ENCODE measurements at places on chromosomes 12 and 14.

DNA sequence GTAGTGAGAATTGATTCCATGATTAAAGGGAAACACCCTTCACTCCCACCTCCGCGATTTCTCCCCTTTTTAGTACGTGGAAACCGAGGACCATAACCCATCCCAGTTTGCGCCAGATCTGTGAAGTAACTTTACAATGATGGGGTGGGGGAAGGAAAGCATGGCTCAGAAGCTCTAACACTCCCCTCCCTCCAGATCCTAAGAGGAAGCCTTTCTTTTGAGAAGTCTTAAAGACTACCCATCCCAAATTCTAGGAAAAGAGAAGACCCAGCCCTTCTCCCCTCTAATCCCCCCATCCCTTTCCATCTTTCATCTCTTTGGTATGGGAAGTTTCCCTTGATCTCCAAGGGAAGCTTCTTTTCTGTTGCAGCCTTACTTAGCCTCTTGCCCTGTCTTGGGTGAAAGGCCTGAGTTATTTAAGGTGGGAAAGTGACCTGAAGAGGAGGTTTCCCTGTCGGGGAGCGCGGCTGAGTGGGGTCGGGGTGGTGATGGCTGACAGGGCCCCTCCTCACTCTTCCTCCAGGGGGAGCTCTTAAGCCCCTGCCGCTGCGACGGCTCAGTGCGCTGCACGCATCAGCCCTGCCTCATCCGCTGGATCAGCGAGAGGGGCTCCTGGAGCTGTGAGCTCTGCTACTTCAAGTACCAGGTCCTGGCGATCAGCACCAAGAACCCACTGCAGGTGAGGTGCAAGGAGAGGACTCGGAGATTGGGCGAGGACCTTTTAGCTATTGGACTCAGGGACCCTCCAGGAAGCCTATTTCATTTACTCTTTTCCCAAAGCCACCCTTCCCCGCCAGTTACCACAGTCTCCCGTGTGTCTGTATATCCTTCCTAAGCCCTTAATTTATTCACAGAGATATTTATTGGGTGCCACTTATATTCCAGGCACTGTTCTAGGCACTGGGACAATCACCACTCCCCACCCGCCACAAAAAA, 1.8 kb downstream of the MARCHF9 start:
- DNase-seq = peak; percentile 82

DNA sequence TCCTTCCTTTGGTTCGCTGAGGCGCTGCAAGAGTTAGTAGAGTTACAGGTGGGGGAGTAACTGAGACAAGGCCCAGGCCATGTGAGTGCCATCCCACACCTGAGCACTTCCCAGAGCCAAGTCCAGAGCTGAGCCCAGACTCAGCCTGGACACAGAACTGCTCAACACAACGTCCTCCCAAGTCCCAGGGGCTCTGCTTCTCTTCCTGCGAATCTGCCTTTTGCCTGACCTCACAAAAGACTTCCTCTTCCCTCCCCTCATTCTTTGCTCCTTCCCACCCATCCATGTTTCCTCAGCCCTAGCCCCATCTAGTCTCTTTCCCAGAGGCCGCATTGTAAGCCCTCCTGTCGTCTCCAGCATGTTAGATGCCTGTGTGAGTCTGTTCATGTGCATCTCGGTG, 16.6 kb upstream of the MCRS1 start:
- DNase-seq = no peak

GRCh38 chr12:100895192-100895591, 100.6 kb downstream of the ANO4 start:
- DNase-seq = no peak

- DNase-seq = no peak
Measured at GRCh38 chr12:98580695-98581094, 12.8 kb upstream of the SLC25A3 start.

DNA sequence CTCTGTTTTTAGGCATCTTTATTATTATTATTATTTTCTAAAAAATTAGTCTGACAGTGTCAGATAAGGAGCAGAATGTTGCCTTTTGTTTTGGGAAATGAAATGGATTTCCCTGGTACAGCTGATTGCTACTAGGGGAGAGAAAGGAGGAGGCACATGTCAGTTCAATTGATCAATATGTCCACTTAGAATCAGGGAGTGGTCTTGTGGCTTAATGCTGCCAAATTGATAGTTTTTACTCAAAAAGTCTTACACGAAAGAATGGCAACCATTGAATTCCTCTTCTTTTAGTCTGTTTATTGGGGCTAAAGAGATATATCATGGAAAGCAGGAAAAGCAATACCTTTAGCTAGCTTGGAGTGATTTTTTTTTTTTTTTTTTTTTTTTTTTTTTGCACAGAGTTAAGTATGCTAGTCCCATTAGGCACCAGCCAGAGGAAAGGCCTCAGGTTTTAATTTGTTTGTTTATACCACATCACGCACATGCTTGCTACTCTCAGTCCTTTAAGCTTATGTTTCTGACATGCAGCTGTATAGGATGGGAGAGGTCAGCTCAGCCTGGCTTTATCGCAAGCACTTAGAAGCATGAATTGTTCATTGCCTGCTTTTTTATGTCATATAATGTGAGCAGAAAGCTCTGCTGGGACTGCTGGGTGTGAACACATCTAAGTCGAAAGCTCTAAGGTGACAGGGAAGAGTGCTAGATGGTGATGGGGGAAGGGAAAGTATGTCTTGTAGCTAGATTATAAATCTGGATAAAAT, 1.4 kb downstream of the AKAP6 start:
- DNase-seq = no peak

- DNase-seq = no peak
Measured at GRCh38 chr14:68380329-68380741, 412.5 kb downstream of the ZFP36L1 start.

GRCh38 chr14:75430526-75430925, 2.7 kb downstream of the JDP2 start:
- no peak for DNase-seq

DNA sequence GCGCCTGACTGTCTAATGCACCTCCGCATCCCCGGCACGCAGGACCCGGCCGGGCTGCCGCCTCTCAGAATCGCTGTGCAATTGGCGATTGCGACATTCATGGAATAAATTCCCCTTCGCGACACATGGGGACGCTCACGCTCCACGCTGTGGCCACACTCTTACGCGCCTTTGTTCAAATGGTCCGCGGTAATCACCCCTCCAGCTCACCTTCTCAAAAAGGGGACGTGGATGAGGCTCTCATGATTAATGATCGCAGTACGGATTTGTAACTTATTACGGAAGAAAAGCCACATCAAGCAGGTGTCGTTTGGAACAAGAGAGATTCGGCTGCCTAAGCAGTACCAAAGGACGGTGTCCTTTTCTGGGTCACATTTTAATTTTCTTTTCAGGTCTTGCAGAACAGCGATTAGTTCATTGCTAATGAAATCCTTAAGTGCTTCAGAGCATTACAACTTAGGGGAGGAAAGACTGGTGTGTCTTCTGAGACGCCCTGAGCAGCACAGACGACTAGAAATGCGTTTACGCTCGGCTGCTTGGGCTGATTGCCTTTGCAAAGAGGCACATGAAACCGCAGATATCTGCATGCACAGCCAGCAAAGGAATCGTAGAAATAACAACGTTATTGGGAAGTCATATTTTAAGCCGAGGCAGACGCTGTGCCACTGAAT, 37.3 kb upstream of the ADGRD1 start:
- peak; percentile 73 for DNase-seq

DNA sequence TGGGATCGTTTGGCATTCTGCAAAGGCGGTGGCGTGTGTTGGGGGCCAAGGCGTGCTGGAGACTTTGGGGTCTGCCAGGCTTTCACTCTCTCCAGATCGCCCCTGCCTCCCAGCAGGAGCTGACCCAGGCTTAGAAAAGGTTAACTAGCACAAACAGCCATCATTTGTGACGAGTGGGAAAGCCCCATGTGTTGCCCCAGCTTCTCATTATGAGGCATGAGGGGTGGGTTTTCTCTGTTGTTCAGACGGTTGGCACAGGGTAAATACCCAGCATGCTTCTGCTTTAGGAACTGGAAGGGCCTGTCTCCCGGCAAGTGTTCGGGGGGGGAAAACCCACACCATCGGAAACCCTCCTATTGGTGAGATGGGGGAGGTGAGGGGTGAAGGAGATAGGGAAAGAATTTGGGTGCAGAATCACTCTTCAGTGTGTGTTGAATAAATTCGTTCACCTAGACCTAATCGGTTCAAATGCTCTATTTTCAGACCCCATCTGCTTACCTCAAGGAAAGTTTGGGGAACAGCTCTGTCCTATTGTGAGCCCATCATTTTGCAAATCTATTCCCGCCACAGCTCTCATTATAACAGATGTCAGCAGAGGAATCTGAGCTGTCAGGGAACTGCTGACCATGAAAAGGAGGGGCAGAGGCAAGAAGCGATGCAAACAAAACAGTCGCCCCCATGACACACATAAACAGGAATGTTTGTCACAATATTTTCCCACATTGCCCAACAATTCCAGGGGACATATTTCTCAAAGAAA, 34.7 kb upstream of the C12orf42 start:
- no peak for DNase-seq

DNA sequence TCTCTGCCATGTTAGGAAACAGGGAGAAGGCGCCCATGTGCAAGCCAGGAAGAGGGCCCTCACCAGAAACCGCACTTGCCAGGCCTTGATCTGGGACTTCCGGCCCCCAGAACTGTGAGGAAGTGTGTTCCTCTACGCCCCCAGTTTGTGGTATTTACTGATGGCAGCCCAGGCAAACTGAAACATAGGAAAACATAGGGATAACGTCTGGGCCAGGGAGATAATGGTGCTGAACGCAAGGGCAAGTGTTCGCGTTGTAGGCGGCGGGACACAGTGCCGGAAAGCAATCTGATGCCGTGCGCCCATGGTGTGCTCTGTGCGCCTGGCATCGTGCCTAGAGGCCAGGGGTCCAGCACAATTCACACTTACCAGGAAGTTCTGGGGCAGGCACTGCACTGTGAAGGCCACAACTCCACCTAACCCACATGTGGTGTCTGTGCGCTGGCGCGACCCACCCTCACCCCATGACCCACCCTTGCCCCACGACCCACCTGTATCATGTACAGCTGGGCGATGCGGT, 53.6 kb downstream of the ARL6IP4 start:
- DNase-seq = no peak

GRCh38 chr12:126608607-126609175, 1543.5 kb downstream of the AACS start:
- DNase-seq = no peak

- no peak for DNase-seq
Measured at GRCh38 chr12:92424338-92424737, 278.5 kb upstream of the PLEKHG7 start.

GRCh38 chr14:30134936-30135335, 207.3 kb upstream of the PRKD1 start:
- DNase-seq = no peak

- no peak for DNase-seq
Measured at GRCh38 chr12:52248541-52249461, 15.8 kb downstream of the KRT7 start.

GRCh38 chr12:77855548-77855947, 24.9 kb downstream of the NAV3 start:
- DNase-seq = no peak

GRCh38 chr12:8593246-8593645, 19.4 kb downstream of the AICDA start:
- DNase-seq = no peak

GRCh38 chr14:101992708-101993107, 28.3 kb downstream of the DYNC1H1 start:
- peak; percentile 52 for DNase-seq

- DNase-seq = no peak
Measured at GRCh38 chr12:90129366-90130030, 420.9 kb upstream of the ATP2B1 start.

DNA sequence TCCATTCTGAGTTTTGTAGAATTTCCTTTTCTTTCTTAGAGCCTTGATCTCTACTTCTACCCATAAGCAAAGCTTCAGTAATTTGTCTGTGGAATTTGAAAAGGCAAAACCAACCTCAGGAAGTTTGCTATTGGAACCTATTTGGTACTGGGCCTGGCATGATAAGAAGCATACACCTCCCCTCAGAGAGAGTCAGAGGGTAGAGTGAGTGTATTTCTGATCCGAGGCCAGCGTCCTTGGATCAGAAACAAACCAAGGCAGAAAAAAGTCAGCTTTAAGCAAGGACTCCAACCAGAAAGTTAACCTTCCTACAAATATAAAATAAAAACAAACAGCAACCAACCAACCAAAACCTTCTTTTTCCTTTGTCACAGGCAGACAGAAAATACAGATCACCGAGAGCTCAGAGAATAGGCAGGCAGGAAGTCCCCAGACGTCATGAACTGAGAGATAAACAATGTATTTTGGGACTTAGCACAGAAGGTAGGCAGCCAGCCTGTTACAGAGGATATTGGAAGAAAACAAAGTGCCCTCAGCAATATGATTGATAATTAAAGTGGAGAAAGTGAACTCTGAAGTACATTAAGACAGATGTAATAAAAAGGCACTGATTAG, 141.5 kb downstream of the NEDD1 start:
- DNase-seq = no peak

DNA sequence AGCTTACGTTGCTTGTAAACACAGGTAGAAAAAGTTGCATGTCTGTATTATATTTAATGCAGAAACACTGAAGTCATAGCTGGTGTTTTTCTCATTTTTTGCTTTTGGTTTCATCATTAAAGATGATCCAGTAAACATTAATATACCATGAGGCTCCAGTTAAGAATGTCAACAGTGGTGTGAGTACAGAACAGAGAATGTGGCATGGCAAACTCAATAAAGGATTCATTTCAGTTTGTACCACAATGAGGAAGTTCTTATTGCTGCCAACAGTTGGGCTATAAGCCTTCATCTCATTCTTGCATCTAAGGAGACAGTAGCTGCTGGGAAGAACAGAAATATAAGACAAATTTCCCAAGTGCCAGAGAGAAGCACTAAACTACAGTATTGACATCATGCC, 72.1 kb upstream of the ST8SIA1 start:
- DNase-seq = no peak

DNA sequence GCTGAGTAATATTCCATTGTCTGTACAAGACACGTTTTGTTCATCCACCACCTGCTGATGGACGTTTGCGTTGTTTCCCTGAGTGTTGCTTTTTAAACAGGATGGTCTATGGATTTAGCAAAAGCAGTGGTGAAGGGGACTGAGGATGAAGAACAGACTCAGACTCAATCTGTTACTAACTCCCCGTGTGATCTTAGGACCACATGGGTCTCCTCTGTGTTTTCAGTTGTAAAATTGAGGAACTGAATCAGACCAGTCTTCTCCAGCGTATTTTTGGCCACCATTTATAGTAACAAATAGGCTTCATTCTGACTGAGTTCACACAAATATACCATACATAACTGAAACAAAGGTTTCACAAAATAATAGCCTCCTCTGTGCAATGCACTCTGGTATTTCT, 85.6 kb downstream of the FOXN3 start:
- DNase-seq = peak; percentile 47

DNA sequence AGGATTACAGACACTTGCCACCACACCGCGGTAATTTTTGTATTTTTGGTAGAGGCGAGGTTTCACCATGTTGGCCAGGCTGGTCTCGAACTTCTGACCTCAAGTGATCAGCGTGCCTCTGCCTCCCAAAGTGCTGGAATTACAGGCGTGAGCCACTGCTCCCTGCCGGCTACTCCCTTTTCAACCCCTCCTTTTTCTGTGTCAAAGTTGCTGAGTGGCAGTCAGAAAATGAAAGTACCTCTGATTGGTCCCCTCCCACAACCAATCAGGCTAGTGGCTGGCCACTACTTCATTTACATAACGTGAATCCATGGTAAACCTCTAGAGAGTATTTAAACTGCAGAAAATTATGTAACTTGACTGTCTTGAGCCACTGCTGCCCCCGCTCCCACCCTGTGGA, 5.9 kb downstream of the RESF1 start:
- no peak for DNase-seq
